ENCODE measurements at places on chromosomes 3 and 15.
A peak's percentile ranks its signal among the peaks of the same experiment; 100 is the strongest.

DNA sequence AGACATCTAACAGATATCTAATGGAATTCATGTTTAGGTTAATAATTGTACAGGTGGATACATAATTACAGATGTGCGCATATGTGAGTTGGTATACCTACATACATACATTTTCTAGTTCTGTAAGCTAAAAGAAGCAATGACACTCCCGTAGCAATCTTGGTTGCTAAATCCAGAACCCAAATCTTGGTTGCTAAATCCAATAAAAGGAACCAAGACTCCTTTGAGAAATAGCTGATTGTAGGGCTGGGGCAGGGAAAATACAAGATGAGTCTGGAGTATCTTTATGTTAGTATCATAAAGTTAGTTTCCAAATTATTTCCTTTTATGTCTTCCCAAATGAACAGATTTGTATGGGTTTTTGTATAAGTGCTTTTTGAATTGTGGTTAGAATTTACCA, 135.2 kb downstream of the TMCC1 start:
- H3K4me1 ChIP-seq: peaks cover 11% of the 10 kb centered on the region
- no peak overlapping the region for H3K27ac ChIP-seq
- H3K4me3 ChIP-seq: no peak overlapping the region
- no peak for DNase-seq
- H3K36me3 ChIP-seq: peaks cover 6% of the 10 kb centered on the region

DNA sequence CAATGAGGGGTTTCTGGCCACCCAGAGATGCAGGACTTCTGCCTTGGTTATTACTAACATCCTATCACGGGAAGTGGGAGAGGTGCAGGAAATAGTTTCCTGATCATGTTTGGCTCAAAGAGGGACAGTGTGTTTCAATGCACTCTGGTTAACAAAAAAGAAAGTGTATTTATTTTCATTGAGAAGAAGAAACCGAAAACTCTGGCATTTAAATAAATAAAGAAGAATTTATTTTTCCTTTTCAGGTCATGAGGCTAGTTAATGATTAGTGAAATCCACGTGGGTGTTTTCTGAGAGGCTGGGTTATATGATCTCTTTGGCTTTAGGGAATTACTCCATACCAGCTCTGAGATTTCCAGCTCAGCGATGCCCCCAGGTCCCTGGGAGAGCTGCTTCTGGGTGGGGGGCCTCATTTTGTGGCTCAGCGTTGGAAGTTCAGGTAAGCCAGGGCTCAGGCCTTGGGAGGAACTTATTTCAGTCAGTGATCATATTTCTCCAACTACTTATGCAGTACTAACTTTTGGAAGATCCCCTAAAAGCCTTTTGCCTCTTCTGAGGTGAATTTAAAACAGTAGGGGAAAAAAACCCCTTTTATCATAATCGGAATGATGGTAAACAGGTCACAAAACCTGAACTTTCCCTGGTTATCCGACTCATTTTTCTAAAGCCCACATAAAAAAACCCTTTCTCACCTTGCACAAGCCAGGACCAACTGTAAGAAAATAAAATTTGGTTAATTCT, at the start of gene PLA1A:
PLA1A (plus strand) TSS at position 338 of the 741 bp plus-strand sequence; CDS start at position 367, 29 bp downstream.
- peaks cover 6% of the 10 kb centered on the region for H3K27me3 ChIP-seq
- H3K4me3 ChIP-seq: no peak within 1 kb of the TSS
- no peaks in the 10 kb centered on the region for H3K36me3 ChIP-seq
- H3K4me1 ChIP-seq: peaks cover 19% of the 10 kb centered on the region
- no peak for DNase-seq

GRCh38 chr3:27311400-27311799, 57.8 kb downstream of the NEK10 start:
- no peak overlapping the region for H3K4me3 ChIP-seq
- H3K27ac ChIP-seq: no peak overlapping the region
- peaks cover 5% of the 10 kb centered on the region for H3K27me3 ChIP-seq
- DNase-seq: no peak
- no peaks in the 10 kb centered on the region for H3K4me1 ChIP-seq

- H3K4me1 ChIP-seq: peaks cover 17% of the 10 kb centered on the region
- H3K27ac ChIP-seq: no peak overlapping the region
- H3K4me3 ChIP-seq: peak overlapping the region; percentile 74
- H3K36me3 ChIP-seq: no peaks in the 10 kb centered on the region
Measured at GRCh38 chr15:66700412-66700801, 1.6 kb upstream of the SMAD6 start.

All from natural killer cell treated with Interleukin-12 subunit alpha and Interleukin-12 subunit beta and Interleukin-15 and Interleukin-18, amount 100 ng/mL, for 72 hours (primary cell).